Lung (tissue), 17 donors: ENCODE measurements at places on chromosomes 11 and 22.
A peak's percentile ranks its signal among the peaks of the same experiment; 100 is the strongest.

GRCh38 chr11:46902694-46903093 is 15.7 kb downstream of the LRP4 start:
- DNase-seq, result no peak

DNA sequence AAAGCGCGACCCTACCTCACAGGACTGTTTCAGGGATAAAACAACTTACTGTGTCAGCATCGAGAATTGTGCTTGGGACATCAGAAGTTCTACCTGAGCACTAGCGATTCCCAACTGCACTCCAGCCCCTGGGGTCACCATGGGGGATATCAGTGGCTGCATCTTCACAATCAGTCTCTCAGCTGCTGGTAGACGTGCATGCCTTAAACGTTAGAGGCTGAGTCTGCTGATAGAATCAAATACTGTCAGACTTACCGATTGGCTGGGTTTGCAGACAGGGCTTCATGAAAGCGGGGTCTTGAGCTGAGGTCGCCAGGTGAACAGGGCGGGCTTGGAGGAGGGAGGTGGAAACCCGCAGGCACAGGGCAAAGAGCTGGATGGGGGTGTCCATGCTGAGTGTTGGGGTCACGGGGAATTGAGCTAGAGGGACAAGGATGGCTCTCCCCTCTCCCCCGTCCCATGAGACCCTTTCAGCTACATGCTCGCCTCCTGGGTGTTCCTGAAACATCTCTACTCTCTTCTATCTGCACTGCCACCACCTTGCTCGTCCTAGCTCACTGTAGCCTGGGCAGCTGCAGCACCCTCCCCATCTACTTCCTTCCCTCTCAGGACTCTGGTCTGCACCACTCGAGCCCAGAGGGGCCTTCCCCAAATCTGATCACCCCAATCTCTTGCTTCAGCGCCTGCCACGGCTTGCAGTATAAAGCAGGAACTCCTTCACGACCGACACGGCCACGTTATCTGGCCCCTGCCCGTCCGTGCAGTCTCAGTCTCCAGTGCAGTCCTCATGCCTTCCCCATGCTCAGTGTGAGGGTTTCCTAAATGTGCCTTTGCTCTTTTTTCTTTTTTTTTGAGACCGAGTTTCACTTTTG is 43.5 kb downstream of the ST14 start:
- DNase-seq, result no peak

DNA sequence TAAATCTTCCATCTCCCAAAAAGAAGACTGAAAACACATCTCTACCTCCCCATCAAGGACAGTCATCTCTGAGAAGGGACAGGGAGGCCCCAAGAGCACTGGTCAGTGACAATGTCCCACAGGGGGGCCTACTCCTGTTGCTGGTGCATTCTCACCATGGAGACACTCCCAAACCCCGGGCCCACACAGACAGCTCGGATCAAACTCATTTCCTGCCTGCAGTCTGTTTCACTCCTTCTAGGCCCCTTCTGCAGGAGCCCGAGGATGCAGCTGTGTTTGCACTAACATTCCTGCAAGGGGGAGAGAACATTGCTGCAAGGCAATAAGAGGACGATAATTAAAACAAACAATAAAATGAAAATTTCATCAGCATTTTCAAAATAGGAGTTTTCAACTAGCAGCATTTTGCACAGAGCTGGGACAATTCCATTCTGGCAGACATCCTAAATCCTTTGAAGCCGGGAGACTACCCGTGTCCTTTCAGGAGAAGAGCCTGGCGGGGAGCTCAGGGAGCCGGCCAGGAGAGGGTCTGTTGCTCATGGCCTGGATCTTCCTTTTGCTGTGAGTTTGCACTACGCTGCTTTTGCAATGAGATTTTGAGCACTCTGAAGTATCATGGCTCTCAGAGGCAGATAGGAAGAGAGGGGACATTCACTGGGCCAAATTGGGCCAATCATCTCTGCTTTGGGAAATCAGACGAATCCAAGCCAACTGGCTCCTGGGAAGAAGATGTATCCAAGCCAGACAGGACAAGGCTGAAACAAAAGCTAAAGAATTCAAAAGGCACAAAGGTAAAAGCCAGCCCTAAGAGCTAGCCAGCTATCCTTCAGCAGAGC is 33.2 kb downstream of the SPATA19 start:
- DNase-seq, result peak; percentile 21

- peak; percentile 21 for DNase-seq
Measured at GRCh38 chr11:97092823-97093222, 703.0 kb downstream of the JRKL start.

DNA sequence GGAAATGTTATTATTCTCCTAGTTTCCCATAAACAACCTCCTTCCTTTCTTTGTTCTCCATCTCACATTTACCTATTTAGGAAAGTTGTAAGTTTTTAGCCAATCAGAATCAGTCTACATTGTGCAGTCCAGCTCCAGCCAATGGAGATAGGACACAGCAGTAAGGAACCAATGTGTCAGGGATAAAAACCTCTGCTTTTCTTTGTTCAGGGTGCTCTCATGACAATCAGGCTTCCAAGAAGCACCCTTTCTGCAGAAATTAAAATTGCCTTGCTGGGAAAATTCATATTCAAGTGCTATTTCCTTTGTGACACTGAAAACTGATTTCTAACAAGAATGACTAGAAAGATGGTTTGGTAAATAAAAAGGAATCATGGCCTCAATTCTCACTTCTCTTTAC is 14.6 kb downstream of the SCGB2A1 start:
- no peak for DNase-seq

- peak; percentile 42 for DNase-seq
Measured at GRCh38 chr11:75356613-75357012, 5.2 kb upstream of the ARRB1 start.

DNA sequence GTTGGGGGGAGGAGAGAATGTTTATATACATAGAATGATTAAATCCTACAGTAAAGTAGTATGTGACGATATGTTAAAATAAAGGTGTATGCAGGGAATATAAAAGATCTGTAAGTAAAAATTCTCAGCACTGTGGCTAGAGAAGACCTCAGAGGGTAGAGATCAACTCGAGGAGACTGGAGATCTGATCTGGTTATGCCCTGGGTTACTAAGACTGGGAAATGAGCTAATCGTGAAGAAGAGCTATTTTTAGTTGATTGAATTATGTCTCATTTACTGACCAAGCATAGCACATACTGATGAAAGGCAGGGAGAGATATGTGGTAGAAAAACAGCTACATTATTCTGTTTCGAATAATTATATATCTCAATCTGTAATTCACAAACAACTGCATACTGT is 42.8 kb upstream of the ALKBH3 start:
- DNase-seq, result no peak
